ENCODE measurements at places on chromosomes 1 and 21. TPM values are rescaled to one million over a fixed set of nuclear protein-coding genes. Genes with fewer than 3 reads are reported as not detected.

Gene TMPRSS15
- total RNA-seq: 0.52 TPM

Gene GNB1
- 61.6 TPM for total RNA-seq

Gene RGS13
- under 0.01 TPM for total RNA-seq

Gene CGN
- 0.52 TPM for total RNA-seq

Gene UHMK1
- 36.0 TPM for total RNA-seq

Gene BATF3
- 0.52 TPM for total RNA-seq

Gene ARHGAP29
- total RNA-seq: 39.1 TPM

Measured in skeletal muscle tissue (tissue), 5 donors.